Activated T-cell treated with anti-CD3 and anti-CD28 coated beads, Interleukin-2, amount 50 U/mL, for 72 hours (primary cell): ENCODE measurements at places on chromosomes 12 and 14. TPM values are rescaled to one million over a fixed set of nuclear protein-coding genes. Genes with fewer than 3 reads are reported as not detected.

FSCB gene
- not detected for total RNA-seq

LRRC10 gene
- not detected for total RNA-seq

NID2 gene
- total RNA-seq: 0.19 TPM

RD3L gene
- total RNA-seq: not detected

OAS1 gene
- total RNA-seq: 41.9 TPM

PAPLN gene
- 0.58 TPM for total RNA-seq

FAM161B gene
- 3.1 TPM for total RNA-seq

NR1H4 gene
- not detected for total RNA-seq

MSI1 gene
- total RNA-seq: 5.6 TPM

C12orf50 gene
- total RNA-seq: 0.36 TPM

TRPV4 gene
- not detected for total RNA-seq

TAS2R8 gene
- total RNA-seq: not detected

TAS2R13 gene
- 0.53 TPM for total RNA-seq

CTDSP2 gene
- total RNA-seq: 109 TPM

TAS2R9 gene
- total RNA-seq: not detected

ASIC1 gene
- 12.4 TPM for total RNA-seq

NAB2 gene
- 31.0 TPM for total RNA-seq

GZMB gene
- 2,852 TPM for total RNA-seq

ACOT6 gene
- not detected for total RNA-seq
